CMK (cell line): ENCODE measurements at places on chromosomes 11 and 22.

DNA sequence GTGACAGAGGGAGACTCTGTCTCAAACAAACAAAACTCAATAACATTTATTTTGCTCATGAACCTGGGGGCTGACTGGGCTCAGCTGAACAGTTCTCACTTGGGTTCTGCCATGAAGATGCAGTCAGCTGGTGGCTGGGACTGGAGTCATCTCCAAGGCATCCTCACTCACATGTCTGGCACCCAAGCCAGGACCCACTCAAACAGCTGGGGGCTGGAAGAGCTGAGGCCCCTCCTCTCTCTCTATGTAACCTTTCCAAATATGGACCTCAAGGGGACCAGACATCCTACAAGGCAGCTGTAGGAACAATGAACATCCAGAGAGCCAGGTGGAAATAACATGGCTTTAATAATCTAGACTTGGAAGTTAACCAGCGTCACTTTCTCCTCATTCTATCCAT, 16.8 kb downstream of the HSPA8 start:
- no peak for DNase-seq

DNA sequence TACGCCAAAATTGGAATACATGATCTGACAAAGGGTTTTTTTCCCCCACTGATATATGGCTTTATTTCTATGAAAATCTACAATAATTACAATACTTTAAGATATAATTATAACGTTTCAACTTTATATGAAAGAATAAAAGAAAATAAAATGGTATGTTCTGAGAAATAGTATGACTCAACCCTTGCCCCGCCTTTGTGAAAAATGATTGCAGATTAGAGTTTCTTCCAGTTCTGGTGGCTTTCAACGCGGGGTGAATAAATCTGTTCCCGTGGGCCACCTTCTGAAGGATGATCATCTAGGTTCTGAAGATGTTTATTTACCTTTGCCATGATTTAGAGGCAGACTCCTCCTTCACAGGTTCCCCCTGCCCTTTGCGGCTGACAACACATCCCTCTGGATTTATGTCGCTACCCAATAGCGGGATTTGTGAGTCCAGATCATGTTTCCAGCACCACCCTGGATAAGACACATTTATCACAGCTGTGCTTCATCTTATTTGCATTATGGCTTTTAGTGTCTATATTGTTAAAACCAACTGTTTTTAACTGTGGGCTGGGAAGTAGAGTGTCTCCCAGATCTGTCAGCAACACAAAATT, 607.0 kb upstream of the KIRREL3 start:
- DNase-seq = no peak

DNA sequence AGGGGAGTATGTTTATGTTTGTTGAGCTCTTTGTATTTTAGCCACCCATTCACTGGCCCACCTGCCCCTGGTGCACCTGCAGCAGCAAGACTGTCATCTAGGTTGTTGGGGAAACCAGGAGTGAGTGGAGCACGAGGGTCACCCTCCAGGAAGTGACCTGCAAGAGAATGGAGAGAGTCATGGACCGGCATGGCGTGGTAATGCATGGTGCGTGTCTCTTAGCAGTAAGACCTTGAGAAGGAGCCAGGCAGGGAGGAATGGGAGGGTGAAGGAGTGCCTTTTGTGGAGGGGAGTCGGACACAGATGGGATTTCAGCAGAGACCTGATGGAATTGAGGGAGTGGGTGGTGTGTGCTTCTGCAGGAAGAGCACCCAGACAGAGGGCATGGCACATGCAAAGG, 37.9 kb downstream of the KCNQ1 start:
- DNase-seq = no peak

GRCh38 chr11:45229401-45230020, 56.6 kb downstream of the SYT13 start:
- peak; percentile 38 for DNase-seq

DNA sequence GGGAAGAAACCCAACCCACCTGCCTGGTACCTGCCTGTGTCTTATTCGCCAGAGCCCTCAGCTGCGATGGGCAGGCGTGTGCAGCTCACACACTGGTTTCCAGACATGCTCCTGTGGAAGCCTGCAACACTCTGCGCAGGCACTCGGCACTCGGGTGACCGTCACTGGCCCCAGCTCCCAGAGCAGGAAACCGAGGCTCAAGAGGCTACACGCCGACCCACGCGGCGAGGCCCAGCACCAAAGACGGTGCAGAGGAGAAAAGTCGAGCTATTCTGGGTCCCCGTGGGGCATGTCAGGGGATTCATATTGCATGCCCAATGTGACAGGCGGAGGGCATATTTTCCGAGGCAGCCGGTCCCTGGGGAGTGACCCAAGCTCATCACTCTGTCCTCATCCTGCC, 11.6 kb upstream of the FGF19 start:
- no peak for DNase-seq

DNA sequence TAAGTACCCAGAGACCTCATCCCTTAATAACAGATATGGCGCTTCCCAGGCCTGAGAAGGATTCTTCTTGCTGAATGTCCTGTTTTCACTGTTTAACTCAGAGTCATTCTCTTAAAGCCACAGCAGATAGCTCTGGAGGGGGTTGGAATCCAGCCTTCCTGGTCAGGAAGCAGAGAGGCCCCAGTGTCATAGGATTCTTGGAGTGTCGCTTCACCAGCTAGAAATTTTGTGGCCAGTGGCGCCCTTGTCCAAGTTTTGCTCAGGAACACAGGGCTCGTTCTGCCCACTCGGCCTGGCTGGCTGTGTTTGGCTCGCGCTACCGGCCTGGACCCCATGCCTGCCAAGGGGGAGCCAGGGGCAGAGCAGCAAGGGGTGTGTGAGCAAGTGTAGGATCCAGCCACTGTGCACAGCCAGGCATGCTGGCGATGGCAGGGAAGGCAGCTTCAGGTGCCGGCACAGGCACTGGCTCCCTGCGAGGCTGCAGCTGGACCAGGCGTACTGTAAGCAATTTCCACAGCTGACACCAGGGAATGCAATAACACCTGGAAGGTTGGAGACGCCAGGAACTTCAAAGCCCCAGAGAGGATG, 214.8 kb upstream of the SESN3 start:
- DNase-seq = no peak

DNA sequence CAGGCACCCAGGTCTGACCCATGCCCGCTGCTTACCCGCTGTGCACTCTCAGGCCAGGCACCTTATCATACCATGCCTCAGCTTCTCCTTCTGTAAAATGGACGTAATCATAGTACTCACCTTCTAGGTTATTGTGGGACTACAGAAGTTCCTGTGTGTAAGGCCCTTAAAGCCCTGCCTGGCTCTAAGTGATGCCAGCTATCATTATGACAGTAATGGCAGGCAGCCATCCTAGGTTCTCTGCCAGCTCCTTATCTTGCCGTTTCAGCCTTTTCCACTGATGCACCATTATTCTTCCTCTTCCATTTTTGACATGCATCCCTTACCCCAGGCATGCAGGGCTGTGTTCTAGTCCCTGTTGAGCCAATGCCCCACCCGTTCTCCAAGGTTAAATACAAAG, 57.9 kb downstream of the DBX1 start:
- DNase-seq = no peak

GRCh38 chr22:30357236-30357570, 396 bp downstream of the CCDC157 start:
- no peak for DNase-seq

DNA sequence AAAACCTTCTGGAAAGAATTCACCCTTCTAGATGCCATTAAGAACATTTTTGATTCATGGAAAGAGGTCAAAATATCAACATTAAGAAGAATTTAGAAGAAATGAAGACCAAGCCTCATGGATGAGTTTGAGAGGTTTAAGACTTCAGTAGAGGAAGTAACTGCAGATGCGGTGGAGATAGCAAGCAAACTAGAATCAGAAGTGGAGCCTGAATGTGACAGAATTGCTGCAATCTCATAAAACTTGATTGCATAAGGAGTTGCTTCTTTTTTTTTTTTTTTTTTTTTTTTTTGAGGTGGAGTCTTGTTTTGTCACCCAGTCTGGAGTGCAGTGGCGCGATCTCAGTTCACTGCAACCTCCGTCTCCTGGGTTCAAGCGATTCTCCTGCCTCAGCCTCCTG, 51.6 kb downstream of the MS4A13 start:
- no peak for DNase-seq

DNA sequence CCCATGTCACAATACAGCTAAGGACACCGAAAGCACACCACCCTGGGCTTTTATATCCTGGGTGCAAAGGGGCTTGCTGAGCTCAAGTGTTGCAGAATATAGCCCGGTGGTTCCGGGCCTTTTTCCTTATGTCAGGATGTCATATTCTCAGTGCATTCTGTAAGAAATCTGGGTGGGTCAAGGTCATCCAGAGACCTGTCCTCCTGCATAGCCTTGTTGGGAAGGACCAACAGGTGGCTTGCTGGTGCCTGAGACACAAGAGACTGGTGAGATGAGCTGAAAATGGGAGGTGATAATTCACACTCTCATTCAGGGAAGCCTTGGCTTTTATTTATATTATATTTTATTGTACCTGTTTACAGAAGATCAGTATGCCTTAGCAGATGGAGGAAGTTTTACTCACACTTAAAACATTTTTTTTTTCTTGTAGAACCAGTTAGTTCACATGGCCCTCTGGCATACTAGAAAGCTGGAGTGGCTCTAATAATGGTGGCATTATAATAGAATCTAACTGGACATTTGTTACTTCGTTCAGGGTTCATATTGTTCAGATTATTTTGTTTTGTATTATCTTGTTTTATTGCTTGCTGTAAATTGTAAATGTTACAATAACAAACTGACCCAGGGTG, 14.6 kb upstream of the TMEM123 start:
- no peak for DNase-seq

DNA sequence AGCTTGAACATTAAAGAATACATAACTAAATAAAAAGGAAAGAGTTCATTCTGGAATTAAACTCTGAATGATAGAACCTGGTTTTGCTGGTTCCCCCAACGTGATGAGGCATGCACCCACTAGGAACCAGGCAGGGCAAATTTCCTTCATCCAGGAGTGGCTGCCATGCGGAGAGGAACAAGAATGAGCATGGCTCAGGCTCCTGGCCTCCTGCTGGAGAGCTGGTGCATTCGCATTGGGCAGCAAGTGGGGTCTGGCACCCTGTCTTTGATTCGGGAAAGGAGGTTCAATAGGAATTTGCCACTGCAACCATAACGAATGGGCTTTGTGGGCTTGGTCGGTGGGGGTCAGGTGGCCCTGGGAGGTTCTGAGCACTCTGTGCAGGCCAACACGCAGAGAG, 169.8 kb upstream of the TENM4 start:
- DNase-seq = no peak

GRCh38 chr11:112584672-112585071, 324.0 kb upstream of the PLET1 start:
- no peak for DNase-seq

DNA sequence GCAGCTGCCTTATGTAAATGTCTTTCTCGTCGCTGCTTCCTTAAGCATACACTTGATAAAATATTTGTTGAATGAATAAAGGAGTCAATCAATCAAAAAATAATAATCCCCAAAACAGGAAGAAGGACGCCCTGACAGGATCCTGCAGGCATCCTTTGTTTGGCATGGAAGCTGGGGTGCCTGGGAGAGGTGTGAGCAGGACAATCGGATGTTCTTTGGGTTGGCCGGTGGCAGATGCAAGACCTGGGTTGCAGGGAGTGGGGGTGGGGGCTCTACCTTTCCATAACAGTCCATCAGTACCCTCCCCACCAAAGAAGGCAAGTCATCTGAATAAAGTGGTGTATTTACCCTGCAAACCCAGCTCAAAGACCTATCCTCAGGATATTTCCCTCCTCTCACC, 1.4 kb upstream of the SHANK2 start:
- DNase-seq = no peak

DNA sequence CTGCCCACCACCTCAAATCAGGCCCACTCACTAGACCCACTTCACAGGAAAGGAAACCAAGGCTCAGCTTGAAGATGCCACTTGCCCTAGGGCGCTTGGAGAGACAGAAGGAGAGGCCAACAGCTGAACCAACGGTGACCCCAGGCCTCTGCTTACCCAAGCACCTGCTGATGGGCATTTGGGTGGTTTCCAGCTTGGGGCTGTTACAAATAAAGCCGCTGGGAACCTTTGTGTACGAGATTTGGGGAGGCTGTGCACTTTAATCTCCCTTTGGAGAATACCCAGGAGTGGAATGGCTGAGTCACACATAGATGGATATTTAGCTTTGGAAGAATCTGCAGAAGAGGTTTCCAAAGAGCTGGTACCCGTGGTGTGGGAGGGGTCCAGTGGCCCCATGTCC, 50.9 kb upstream of the LINC01488 start:
- no peak for DNase-seq

DNA sequence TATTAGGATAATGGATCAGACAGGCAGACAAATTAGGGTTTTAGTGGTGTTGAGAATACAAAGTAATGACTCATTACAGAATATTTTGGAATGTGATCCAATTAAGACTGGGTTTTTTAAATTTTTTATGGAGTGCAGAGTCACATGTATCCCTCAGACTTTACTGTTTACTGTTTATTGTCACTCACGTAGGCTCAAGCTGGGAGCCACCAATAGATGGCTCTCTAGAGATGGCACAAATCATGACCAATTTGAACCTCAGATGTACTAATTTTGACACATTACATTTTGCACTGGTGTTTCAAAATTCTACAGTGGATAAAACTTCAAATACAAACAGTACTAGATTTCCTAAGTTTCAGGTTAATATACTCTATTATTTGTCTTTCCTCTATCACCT, 53.6 kb upstream of the ANO3 start:
- DNase-seq = no peak

- DNase-seq = no peak
Measured at GRCh38 chr22:49632199-49633009, 195.3 kb downstream of the BRD1 start.

GRCh38 chr11:102302241-102302640, 15.0 kb upstream of the BIRC3 start:
- no peak for DNase-seq

GRCh38 chr11:115627071-115627470, 122.9 kb upstream of the CADM1 start:
- no peak for DNase-seq

DNA sequence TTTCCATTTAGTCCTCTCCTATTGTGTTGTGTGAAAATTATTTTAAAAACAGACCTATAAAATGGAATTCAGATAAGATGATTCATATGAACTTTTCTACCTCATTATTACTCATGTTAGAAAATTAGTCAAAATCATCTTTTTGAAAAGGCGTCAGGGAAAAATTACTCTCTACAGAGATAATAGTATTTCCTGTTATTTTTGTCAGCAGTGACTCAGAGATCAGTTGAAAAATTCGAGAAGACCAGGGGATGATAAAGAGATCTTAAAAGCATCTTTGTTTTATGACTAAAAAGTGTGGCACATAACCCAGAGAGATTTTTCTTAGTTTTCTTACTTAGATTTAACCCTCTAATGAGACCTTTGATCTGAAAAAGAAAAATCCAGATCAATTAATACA, 157.9 kb upstream of the CARD18 start:
- DNase-seq = no peak

DNA sequence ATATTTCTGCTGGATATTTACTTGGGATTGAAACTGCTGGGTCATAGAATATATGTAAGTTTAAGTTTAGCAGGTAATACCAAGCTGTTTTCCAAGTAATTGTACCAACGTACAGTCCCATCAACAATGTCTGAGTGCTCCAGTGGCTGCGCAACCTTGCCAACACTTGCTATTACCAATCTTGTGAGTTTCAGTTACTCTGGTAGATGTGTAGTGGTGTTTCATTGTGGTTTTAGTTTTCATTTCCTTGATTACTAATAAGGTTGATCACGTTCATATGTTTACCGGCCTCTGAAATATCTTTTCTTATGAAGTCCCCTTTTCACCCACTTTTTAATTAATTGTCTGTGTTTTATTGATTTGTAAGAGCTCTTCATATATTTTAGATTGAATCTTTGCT, 370.6 kb upstream of the CADM1 start:
- no peak for DNase-seq

GRCh38 chr22:29842740-29843139, 4.7 kb upstream of the ASCC2 start:
- DNase-seq = no peak

- peak; percentile 65 for DNase-seq
Measured at GRCh38 chr11:14414470-14415461, 55.8 kb upstream of the RRAS2 start.
